Activated T-cell treated with anti-CD3 and anti-CD28 coated beads, Interleukin-2, amount 50 U/mL, for 1 hour (primary cell): ENCODE measurements at places on chromosomes 12 and 14.

GRCh38 chr12:85509081-85509856, 229.2 kb downstream of the ALX1 start:
- no peak for DNase-seq

GRCh38 chr12:118166946-118167345, 31.0 kb downstream of the PEBP1 start:
- DNase-seq = no peak

GRCh38 chr14:102272392-102272791, 32.6 kb downstream of the MOK start:
- DNase-seq = no peak

- DNase-seq = no peak
These were observed 48.0 kb downstream of the SMUG1 start for GRCh38 chr12:54140588-54141388.

- no peak for DNase-seq
These were observed 34.2 kb downstream of the BICD1 start for GRCh38 chr12:32140877-32141276.

DNA sequence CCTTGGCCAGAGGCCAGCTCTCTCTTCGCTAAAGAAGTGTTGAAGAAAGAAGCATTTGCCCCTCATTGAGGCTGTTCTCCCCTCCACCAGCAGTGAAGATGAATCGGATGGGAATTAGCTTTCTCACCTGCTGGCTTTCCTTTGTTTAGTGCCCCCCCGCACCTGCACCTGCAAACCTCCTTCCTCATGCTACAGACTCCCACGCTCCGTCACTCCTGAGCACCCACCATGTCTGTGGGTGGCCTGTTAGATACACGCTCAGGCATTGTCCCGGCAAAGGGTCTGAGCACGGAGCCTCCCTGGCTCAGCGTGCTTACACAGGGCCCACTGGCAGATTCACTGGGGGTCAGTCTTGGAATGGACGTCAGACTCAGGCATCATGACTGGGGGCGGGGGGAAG, 121.6 kb downstream of the GLT1D1 start:
- DNase-seq = no peak

GRCh38 chr12:94954948-94955592, 48.4 kb downstream of the NDUFA12 start:
- no peak for DNase-seq

DNA sequence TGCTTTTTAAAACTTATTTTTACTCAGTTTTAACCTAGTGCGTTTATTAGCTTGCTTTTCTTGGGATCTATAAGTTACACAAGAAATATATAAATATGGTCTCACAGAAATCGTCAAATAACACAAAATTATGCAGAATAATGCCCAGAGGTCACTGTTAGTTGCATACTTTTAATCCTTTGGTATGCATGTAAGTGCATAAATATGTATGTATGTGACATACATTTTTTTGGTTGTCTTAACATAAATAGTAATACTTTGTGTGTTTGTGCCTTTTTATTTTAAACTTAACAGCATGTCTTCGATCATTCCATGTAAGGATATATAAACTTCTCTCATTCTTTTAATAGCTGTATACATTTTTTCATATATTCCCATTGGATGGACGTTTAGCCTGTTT, 459.6 kb downstream of the PCNX1 start:
- DNase-seq = no peak

DNA sequence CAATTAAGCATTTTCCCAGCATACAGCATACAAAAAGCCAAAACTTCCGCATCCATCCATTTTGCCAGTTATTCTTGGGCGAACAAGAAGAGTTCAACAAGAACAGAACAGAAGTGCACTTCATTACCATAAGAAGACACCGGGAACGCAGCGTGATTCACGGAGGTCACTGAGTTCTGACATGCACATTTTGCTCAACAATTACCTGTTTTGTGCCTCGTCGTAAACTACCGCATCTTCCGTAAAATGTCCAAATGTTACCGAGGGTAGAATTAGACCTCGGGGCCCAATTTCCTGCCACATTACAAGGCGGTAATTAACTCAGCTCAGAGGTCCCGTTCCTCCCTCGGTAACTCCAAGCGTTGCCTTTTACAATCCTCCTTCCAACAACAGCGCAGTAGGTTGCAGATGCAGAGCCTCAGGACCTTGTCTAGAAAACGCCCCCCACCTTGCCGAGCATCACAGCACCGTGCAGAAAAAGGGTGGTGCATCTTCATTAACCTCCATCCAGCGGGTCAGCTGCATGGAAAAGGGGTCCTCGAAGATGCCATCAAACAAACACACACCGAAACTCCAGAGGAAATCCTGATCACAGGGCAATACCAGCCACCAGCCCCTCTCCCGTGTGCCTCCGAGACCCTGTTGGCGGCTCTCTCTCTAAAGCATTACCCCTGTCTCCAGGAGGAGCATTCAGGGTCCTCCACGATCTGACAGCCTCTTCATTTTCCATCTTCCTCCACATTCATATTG, 125.2 kb downstream of the BCL11B start:
- DNase-seq = peak; percentile 3

DNA sequence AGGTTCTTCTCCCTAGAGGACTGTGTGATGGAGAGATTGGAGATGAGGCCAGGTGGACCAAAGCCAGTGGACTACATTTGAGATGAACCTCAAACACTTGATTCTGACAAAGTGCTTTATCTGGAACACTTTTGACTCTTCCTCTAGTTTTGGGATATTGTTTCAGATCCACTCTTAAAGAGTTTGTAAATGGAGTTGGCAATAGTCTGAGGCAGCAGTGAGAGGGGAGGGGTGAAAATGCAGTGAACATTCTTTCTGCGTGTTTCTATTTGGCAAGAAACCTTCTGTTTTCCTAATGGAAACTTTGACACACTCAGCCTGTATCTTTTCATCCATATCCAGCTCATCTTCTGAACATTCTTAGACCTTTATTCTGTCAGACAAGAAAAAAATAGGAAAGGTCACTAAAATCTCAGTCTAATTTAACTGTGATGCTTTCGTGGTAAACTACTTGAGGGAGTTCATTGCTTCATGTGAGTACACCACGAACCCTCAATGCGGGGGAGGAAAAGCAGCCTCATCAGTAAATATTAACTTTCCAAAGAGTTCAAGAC, 57.4 kb upstream of the KCNJ8 start:
- no peak for DNase-seq

GRCh38 chr14:74348241-74348734, at the start of gene VRTN:
Gene VRTN, plus strand, starts transcription at chr14:74348471. Its CDS starts 8,313 bp downstream, at chr14:74356784.
- DNase-seq = no peak

GRCh38 chr14:104438166-104438887, 141.2 kb upstream of the C14orf180 start:
- DNase-seq = no peak

GRCh38 chr14:81450100-81450531, 50.0 kb upstream of the STON2 start:
- no peak for DNase-seq

DNA sequence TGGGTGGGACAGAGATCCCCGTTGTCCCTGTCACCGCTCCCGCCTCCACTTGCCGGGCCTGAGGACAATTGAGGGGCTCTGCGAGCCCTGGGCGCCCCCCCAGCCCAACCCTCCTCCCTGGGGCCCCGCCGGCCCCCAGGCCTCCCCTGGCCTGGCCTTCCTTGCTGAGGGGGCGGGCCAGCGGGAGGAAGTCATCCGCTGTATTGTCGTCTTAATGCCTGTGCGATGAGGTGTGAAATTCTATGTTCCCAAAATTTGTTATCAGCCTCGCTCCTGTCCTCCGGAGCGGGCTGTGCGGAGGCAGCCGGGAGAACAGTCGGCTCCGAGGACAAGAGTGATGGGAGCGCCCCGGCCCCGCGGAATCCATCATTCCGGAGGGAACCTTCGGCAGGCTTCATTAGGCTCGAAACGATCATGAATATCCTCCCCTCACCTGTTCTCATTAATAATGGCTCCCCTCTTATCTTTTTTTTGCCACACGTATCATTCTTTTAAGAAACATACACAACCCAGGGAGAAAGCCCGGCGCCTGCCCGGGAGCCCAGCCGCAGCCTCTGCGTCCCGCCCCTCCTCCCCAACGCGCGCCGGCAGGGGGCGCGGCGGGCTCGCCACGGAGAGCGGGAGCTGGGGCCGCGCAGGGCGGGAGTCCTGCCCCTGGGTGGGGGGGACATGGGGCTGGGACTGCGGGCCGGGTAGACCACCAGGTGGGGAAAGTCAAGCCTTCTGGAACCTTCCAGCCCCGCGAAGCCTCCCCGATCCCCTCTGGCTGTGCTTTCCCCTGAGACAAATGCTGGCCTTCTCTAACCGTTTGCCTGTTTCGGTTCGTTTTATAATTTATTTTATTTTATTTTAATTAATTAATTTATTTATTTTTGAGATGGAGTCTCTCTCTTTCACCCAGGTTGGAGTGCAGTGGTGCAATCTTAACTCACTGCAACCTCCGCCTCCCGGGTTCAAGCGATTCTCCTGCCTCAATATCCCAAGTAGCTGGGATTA, 17.1 kb upstream of the DLK1 start:
- peak; percentile 33 for DNase-seq

DNA sequence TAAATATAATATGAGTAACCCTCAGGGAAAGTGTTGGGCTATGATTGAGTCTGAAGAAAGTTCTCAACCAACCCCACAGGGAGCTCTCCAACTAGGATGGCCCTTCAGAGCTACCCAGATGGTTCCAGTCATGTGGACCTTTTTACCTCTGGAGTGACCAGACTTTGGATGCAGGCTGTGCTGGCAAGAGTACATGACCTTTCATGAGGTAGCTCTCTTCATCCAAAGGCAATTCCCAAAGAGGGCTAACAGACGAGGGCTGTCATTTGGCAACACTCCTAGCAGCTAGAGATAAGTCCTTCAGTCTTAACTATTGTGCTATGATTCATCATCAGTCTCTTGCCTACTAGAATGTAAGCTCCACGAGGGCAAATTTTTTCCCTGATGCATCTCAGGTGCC, 75.4 kb downstream of the DUSP6 start:
- no peak for DNase-seq

DNA sequence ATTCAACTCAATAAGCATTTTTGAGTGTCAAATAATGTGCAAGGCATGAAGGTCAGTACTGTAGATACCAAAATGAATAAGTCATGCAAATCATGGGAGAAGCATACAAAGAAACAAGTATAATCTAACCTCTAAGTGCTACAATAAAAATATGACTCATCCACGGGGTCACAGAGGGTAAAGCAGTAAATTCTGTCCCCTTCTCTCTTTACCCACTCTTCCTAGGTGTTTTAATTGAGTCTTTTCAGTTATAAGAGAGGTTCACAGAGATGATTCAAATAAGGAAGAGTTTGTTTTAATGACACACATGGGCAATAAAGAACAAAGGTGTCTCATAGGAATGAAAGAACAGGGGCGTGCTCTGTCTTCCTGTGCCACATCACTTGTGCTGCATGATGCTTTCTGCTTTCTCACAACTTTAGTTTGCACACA, 71.5 kb upstream of the DAAM1 start:
- DNase-seq = no peak

GRCh38 chr12:6951551-6952120, 480 bp downstream of the PTPN6 start:
- peak; percentile 31 for DNase-seq

DNA sequence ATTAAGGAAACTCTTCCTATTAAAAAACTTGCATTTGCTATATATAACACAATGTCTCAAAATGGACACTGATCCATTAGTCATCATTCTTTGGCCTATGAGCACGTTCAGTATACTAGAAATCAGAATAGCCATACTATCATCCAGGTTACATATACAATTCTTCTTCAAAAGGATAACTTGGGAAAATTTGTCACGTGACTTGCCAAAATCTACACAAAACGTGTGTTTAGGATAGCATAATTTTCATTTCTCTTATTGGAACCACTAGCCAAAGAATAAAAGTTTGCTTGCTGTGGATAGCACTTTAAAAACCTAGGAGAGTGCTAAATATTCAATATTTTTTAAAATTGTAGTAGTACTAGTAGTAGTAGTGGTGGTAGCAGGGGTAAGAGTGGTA, 714.3 kb upstream of the FOXG1 start:
- no peak for DNase-seq

GRCh38 chr14:54683882-54684794, 117.2 kb downstream of the SAMD4A start:
- no peak for DNase-seq

GRCh38 chr12:111677186-111677585, 8.6 kb downstream of the BRAP start:
- DNase-seq = no peak

DNA sequence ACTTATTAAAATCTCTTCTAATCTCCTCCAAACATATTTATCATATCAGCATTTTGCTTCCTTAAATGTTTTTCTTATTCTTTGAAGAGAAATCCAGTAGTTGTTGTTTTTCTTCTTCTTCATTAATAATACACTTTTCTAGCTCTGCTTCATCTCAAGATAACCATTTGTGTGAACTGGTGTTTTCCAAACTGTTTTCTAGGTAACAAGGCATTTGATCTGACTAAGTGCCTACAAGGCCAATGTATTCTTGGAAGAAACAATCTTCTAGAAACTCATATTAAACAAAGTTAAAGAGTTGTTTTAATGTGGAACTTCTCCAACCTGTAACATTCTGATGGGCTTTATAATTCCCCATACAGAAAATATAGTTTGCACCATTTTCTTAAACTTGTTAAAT, 30.8 kb upstream of the IFNG start:
- no peak for DNase-seq

DNA sequence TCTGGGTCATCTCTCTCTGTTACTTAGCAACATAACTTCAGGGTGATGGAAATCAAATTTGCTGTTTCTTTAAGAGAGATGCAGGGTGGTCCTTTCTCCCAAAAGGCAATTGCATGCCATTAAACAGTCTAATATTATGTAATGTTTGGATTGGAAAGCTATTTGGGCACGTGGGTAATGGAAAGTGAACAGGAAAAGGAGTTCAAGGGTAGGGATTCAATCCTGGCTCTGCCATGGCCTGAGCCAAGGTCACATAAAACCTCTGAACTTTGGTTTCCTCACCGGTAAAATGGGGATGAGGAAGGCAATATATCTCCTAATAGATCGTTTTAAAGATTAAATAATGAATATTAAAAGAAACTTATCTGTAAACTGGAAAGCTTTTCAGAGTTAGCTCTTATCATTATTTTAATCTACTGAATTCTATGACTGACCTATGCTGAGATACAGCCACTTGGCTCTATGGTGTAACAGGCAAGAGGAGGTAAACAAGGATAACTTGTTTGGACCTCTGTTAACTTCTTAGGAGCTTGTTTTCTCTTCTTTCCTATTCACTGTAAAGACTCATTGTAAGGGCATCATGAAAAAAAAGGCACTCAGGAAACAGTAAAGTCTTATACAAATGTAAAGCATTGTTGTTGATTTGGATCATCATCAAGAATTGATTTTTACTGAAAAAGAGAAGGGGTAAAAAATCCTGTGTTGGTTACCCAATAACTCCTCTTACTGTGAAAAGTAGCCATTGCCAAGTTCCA, 55.7 kb upstream of the OVCH1 start:
- DNase-seq = no peak
